ENCODE measurements at places on chromosomes 1 and 21.

DNA sequence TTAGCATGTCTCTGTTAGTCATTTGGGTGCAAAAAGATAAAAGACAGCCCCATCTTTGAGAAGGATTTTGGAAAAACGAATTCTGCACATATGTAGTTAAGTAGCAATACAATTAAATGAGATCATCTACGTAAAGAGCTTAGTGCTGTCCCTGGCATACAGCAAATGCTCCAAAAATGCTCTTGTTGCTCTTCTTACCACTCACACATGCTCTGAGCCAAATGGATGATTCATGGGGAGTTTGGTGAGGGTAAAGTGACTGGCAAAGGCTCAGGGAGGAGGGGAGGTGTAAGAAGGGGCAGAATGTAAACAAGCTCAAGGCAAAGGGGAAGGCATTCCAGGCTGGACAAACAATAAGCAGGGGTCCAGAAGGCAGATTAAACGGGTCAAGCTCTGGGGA, 191.9 kb downstream of the AK5 start:
- peak; percentile 60 for DNase-seq

GRCh38 chr21:43778469-43779335, 2.6 kb upstream of the CSTB start:
- DNase-seq: peak; percentile 34

DNA sequence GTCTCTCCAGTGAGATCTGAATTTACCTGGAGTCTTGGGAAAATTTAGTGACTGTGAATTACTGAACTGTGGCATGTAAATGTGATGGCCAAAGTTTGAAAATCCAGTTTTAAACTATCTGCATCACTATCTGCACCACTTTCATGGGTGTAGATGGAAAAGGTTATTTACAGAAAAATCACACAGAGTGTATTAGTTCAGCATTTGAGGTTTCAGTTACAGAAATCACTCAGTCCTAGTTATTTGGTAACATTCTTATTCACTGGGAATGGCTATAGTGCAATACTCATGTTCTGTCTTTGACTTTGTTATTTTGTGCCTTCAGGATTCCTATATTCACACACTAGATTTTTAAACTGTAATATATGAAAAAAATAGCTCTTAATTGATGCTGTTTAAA, 60.6 kb upstream of the IFI44L start:
- DNase-seq: no peak

DNA sequence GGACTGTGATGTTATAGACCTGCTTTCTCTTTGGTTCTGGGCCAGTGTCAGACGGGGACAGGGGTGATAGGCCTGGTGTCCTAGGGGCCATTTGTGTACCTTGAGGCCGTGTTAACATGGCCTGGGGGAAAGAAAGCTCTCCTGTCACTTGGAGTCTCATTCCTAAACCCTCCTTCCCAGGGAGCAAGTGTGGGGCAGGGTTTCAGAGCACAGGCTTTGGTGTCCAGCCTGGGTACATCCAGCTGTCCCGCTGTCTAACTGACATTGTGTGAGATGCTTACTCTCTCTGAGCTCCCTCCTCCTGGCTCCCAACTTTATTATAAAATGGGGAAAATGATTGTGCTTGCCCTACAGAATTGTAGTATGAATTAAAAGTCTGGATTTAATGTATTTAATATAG, 32.6 kb upstream of the EPHA8 start:
- DNase-seq: no peak

DNA sequence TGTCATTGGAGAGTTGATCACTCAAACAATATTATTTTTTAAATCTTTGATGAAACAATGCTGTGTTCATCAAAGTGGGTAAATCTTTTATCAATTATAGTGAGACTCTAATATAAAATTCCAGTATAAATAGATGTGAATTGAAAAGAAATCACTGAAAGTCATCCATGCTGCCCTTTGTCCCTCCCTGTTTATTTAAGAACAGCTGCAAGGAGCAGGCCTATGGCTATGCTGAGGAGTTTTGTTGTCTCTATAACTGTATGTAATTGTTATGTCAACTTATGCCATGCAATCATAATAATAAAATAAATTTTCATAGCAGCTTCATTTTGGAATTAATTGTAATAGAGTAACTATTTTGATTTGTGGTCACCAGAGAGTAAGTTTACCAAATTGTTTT, 1272.4 kb upstream of the ADGRL4 start:
- no peak for DNase-seq

DNA sequence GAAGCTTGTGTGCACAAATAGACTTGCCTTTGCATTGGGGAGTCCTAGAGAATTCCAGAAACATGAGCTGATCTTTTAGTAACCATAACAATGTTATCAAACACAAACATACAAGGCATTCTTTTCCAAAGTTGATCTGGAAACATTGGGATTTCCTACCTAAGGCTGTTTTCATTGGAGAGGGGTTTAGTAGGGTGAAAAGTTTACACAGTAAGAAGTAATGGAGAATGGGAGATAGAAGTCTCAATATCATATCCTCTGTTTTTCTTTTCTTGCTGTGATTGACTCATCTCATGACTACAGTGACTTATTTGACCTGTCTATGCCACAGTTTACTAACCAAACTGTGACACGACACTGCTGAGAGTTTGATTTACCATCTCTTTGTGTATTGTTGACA, 65.6 kb upstream of the PLA2G4A start:
- no peak for DNase-seq

GRCh38 chr1:86581231-86581630, 34.4 kb downstream of the CLCA4 start:
- DNase-seq: no peak

- no peak for DNase-seq
Measured at GRCh38 chr1:201172326-201172725, 18.1 kb upstream of the TMEM9 start.

Data from RKO (cell line).